ENCODE measurements at places on chromosomes 16 and 17.

DNA sequence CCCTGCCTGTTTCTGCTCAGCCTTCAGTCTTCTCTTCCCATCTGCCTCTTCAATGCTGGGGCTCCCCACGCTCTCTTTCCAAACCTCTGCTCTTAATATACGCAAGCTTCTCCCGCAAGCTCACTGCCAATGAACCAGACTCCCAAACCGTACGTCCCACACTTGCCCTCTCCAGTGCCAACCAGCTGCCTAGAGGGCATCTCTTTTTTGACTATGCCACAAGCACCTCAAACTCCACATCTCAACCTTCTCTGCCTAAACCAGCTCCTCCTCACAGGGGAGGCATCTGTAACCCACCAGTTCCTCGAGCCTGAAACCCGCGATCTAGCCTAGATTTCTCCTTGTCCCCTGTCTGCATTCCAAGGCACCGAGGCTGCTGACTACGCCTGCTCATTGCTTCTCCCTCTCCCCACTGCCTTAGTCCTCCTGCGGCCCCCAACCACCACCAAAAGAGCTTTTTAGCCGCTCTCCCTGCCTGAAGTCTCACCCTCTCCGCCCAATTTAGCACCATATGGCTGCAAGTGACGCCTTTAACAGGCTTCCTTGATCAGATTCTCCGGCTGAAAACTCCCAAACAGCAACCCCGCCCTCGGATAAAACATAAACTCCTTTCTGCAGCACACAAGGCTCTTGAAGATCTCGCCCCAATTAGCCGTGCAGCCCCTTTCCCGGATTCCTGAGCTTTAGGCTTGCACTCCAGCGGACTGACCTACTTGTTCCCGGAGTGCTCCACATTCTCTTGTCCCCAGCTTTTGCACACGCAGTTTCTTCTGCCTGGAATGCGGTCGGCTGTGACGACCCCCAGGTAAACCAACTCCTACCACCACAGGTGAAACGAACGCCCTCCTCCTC lies 1.5 kb downstream of the GGA2 start:
- DNase-seq, result no peak

GRCh38 chr17:50841277-50841948 lies 6.0 kb downstream of the WFIKKN2 start:
- DNase-seq, result no peak

- DNase-seq, result no peak
Measured at GRCh38 chr16:87525352-87525751, 32.5 kb upstream of the ZCCHC14 start.

- DNase-seq, result no peak
Measured at GRCh38 chr17:19426631-19427030, 15.6 kb downstream of the RNF112 start.

- DNase-seq, result no peak
Measured at GRCh38 chr16:58644765-58645487, 15.3 kb upstream of the CNOT1 start.

GRCh38 chr17:17702449-17703139 lies 21.3 kb downstream of the RAI1 start:
- no peak for DNase-seq

DNA sequence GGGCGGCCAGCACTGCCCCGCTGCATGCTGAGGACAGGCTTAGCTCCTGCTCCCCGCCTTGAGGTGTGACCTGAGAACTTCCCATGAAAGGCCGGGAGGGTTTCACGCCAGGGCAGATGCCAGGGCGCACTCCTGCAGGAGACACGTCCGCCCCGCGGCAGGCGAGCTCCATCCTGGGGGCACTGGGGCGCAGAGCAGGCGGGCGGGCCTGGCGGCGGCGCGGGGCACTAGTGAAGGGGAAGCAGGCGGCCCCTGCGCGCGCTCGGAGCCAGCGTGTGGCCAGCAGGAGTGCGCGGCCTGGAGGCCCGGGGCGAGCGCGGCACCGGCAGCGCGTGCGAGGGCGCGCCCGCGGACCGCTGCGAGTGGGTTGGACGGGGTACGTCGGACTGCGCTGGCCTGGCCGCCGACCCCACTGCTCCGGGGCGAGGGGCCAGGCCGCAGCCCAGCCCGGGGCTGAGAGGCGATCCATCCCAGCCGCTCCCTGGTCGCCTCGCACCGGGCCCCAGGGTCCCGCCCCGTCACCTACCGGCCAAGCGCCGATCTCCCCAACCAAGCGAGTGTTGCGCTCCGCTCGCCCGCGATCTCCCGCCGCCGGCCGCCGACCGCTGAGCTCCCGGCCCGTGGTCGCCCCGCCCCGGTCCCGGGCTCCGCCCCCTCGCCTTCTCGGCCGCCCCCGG lies at the start of gene MAP3K14:
TSS of gene MAP3K14 (minus strand) at position 587 of the 677 bp plus-strand sequence. CDS start 26,275 bp downstream, outside the sequence.
- peak; percentile 74 for DNase-seq

DNA sequence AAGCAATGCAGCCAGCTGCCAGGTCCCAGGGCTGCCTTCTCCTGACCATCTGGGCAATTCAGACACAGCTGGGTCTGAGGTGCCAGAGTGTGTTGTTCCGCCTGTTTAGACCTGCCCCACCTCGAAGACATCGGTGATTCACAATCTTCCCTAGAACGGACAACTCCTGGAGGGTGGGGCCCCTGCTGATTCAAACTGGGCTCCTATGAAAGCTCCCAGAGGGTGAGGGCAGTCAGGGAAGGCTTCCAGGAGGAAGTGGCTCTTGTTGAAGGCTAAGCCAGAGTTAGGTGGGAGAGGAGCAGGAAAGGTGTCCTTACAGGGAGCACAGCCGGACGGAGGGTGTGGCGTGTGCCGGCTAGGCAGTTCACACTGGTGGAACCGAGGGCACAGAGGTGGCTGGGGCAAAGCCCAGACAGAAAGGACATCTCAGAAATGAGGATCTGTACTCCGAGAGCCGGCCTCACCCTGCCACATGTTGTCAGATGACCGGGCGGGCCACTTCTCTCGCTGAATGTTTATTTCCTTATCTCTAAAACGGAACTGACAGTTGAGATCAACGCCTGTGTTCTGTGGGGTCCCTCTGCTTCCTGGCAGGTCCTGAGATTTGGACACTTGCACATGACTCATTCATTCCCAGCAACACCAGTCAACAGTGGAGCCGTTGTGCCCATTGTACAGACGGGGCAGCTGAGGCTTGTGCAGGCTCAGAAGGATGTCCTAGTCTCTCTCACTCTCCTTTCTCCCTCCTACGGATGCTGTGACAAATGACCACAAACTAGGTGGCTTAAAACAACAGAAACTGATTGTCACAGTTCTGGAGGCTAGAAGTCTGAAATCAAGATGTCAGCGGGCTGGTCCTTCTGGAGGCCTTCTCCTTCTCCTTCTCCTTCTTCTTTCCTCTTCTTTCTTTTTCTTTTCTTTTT lies 26.9 kb upstream of the LITAF start:
- DNase-seq, result no peak

DNA sequence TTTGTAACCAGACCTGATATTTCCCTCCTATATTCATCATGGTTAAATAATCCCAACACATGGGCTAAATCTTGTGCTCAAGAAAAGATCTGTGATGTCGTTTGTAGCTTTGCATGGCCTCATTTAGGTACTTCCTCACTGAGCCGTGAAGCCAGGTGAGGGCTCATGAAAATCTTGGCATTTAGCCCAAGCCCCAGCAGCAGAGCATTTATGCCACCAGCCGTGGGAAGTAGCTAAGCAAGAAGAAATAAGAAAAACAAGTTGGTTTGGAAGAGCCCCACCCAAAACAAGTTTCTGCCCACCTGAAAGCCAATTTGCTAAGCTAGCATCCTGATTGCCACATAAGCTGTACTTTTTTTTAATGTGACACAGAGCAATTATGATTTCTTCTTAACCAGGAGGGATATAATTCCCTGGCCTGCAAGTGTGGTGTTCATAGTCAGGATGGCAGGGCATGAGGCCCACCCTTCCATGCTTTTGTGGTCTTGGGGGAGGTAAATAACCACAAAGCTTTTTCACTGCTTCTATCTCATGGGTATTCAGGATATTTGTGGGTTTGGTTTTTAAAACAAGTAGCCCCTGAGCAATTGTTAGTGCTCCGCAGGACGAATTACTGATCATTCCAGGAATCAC lies 10.5 kb downstream of the TMIGD1 start:
- DNase-seq, result no peak

DNA sequence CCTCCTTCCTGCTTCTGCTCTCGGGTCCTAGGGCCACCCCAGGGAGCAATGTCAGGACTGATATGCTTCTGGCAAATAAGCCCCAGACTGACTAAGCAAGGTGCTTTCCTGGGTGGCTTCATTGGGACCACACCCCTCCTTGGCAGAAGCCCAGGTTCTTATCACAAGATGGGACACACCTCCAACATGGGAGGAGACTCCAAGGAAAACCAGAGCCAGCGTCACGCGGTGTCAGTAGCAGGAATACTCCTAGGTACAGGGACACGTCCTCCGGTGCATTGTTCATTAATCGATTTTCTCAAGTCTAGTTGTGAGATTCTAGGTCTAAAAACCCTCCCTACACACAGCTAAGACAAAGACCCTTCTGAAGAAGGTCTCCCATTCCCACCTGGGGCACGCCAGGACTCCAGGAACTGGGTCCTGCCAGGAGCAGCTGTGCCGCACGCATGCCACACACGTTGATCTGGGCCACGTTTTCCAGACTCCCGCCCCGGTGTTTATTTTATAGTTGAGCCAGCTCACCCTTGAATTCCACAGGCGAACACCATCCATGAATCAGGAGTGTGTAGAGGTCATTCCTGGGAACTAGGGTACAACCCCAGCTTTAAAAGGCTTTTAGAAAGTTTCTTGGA lies 30.8 kb downstream of the FA2H start:
- DNase-seq, result no peak

GRCh38 chr17:66807182-66807581 lies 27.7 kb upstream of the CACNG5 start:
- DNase-seq, result no peak

DNA sequence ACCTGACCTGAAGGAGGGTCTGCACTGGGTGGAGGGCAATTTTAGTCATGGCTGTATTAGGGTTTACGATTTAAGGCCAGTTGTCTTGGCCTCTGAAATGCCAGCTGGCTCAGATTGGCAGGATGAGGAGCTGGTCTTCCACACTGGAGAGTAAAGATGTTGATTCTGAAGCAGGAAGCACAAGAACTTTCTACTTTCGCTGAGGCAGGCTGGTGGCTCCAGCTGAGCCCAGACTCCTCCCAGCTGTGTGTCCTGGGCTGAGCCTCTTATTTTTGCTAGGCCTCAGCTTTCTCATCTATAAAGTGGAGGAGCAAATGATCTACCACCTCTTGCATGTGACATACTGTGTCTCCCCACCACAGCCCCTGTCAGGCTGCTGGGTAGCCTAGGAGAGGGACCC lies 74.4 kb downstream of the MRM1 start:
- DNase-seq, result no peak

- DNase-seq, result no peak
Measured at GRCh38 chr17:58492238-58493121, 4.3 kb upstream of the HSF5 start.

- no peak for DNase-seq
Measured at GRCh38 chr17:6756425-6757031, 682 bp downstream of the XAF1 start.

GRCh38 chr16:24953721-24954120 lies 61.4 kb downstream of the ARHGAP17 start:
- no peak for DNase-seq

DNA sequence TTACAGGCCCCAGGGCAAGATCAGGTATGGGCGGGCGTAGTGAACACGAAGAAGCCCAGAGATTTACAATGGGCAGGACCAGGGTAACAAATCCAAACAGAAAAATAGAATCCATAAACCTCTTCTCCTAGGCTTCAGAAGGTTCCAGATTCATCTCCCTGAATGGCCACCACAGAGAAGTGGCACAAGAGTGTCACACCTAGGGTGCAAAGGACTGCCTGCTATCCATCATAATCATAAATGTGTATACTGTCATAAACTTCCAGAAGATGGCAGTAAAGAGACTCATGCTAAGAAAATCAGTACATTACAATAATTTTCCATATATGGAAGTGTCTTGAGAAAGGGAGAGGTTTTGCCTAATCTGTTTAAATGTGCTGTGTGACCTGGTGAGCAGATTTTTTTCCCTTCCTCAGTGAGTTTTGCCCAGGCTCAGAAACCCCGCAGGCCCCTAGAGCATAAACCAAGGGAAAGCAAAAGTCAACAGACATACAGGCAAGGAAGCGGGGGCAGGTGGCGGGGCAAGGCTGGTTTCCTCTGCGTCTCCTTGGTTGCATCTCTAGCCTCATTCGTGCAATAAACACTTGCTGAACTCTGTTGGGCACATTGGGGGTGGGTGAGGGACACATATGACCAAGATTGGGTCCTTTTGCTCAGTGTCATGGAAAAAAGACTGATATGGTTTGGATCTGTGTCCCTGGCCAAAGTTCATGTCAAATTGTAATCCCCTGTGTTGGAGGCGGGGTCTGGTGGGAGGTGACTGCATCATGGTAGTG lies 92.0 kb upstream of the CDH5 start:
- DNase-seq, result no peak

DNA sequence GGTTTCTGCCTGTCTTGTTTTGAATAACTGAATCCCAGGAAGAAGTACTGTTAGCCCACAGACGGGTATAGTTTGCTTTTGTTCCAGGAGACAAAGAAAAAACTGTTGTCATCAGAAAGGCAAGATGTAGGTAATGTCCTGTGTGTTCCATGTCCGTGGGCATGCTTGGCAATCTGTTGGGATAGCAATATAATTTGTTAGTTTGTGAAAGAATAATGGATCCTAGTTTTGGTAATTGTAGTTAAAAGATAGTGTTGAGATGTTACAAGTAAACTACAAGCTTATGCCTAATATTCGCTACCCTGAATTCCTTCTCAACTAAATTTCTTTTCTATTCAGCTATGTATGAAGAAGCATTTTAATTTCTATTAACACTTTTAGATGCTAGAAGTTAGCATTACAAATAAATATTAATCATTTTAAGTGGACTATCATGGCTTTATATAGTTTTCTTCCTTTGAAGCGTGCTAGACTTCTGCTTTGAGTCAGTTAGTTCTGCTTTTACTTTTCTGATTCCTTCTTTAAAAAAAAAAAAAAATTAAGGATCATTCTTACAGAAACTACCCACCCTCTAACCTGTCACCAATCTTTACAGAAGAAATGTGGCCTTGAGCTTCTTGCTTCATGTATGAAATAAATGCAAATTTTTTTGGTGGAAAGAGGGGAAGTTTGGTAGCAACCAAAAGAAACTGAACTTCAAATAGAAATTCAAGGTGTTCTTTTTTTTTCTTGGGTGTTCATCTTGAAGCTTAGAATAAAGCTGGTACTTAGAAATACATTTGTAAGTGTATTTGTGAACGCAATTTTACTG lies 2.4 kb downstream of the EVI2A start:
- no peak for DNase-seq

GRCh38 chr17:75506134-75506533 lies 9.2 kb downstream of the CASKIN2 start:
- DNase-seq, result no peak

Measured in stimulated activated naive CD8-positive, alpha-beta T cell treated with anti-CD3 and anti-CD28 coated beads, Interleukin-15, Interleukin-2, amounts not matched to agents 100 U/mL and 50 U/mL, for 24 hours (primary cell).